ENCODE measurements at places on chromosomes 1 and 21.

DNA sequence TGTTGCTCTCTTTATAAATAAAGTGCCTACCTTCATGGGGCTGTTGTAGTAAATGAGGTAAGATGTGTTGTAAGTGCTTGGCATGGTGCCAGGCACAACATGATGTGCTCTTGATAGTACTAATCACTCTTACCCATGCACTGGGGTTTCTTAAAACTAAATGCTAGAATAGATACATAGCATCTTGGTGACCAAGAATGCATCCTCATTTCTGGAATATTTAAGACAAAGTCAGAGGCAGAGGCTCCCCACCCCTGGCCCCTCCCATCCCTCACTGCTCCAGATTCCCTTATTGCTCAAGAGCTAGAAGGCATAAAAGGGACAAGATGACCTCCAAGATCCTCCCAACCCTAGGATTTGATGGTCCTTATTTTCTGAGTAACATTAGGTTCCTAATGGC lies 61.3 kb downstream of the GLUL start:
- peak; percentile 1 for DNase-seq

GRCh38 chr1:98090351-98090750 lies 169.5 kb upstream of the DPYD start:
- DNase-seq: no peak

DNA sequence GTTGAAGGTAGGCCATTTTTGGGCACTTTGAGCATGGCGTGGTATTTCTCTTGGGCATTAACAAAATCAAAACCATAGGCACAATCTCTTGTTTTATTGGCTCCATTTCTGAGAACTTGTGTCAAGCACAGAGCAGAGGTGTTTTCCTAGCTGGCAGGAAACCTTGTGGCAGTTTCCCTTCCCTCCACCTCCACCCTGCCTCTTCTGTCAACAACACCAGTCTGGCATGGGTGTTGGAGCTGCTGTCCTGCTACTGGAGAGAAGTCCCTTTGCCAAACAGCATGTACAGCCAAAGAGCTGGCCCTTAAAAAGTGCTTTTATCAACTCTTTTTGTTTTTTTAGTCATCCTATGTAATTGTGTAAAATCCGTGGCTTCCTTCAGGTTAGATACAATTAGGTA lies 16.0 kb downstream of the ATP1A1 start:
- no peak for DNase-seq

- DNase-seq: no peak
Measured at GRCh38 chr1:164805399-164805798, 246.4 kb downstream of the PBX1 start.

- no peak for DNase-seq
Measured at GRCh38 chr1:247297263-247298123, 34.2 kb downstream of the ZNF496 start.

- no peak for DNase-seq
Measured at GRCh38 chr1:60956520-60956919, 125.8 kb upstream of the NFIA start.

DNA sequence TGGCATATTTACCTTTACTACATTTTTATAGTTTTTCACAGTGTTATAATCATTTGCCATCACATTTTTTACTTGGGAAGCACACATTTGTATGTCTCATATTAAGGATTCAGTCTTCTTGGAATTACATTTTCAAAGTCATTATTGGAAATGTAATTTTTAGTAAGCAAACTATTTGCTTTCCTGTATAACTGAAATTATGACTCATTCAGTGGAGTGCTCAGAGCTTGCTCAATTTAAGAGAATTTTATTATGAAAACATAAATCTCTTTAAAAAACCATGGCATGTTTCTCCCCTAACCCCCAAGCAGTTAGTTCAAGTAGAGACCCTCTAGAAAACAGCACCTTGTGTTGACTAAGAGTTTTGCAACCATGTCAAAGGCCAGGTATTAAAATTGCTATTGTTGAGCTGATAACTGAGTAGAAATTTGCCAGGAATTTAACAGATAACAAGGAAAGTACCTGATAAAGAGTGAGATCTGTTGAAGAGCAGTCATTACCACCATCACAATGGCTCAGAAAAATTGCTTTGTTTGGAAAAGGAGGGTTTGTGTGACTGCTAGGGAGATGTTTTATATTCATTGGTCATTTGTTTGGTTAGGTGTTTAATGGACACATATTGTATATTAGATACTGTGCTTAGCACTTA lies 105.9 kb downstream of the KCNK2 start:
- no peak for DNase-seq

DNA sequence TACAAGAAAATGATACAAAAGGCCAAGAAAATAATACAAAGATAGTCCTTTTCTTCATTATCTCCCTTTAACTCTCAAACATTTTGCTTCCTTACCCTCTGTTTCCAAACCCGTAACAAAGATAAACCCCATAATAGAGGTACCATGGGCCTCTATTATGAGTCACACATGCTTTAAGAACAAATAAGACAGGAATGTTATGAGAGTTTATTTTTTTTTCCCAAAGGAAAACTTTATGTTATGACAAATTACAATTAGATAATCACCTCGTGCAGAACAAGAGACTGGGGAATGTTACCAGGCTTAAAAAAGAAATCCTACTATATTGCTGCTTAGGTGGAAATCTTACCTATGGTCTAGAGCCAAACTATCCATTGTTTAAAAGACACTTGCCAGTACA lies 272.0 kb downstream of the BRINP3 start:
- no peak for DNase-seq

DNA sequence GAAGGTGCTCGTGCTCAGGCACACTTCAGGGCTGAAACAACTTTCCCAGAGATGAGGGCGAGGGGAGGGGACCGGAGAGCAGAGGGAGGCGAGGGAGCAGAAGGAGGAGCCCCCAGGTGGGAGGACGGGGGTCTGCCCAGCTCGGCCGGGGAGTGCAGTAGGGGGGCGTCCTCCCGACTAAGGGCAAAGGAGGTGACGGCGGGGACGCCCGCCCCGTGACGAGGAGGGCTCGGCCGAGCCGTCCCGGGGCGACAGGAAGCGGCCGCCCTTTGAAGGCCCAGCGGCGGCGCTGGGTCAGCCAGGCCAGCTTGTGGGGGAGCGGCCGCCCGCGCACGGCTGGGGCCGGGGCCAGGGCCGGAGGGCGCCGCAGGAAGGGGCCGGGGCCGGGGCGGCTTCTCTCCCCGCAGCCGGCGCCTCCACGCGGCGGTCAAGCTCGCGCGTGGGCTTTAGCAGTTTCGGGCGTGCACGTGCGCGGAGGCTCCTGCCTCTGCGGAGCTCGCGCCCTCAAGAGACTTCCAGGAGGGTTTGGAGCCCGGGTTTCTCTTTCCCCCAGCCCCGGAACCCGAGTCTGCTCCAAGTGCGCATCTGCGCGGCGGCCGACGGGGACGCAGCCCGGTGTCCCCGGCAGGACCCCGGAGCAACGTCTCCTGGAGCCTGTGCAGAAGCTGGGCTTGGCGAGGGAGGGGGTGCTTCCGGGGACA lies 100.8 kb upstream of the SLC45A1 start:
- DNase-seq: no peak

- no peak for DNase-seq
Measured at GRCh38 chr1:162498496-162498810, 835 bp downstream of the UHMK1 start.
